CD4-positive, alpha-beta T cell treated with Interleukin-6 for 4 hours (primary cell): ENCODE measurements at places on chromosomes 4 and X.

GRCh38 chr4:37649268-37649667 is 36.9 kb downstream of the RELL1 start:
- no peak for DNase-seq

DNA sequence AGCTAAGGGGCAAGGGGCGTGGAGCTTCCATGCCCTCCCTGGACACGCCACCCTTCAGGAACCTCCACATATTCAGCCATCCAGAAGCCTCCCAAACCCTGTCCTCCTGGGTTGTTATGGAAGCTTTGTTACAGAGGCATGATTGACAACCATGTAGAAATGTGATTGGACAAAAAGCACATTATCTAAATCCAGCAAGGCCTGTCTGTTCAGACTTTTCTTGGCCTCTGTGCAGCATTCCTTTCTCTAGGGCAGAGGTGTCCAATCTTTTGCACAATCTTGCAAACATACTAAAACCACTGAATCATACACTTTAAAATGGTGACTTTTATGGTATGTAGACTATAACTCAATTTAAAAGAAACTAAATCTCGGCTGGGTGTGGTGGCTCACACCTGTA is 12.7 kb downstream of the STEEP1 start:
- no peak for DNase-seq

GRCh38 chr4:99144587-99144986 is 490 bp upstream of the ADH4 start:
- DNase-seq = no peak

GRCh38 chrX:1358793-1359476 is 22.4 kb downstream of the IL3RA start:
- no peak for DNase-seq

DNA sequence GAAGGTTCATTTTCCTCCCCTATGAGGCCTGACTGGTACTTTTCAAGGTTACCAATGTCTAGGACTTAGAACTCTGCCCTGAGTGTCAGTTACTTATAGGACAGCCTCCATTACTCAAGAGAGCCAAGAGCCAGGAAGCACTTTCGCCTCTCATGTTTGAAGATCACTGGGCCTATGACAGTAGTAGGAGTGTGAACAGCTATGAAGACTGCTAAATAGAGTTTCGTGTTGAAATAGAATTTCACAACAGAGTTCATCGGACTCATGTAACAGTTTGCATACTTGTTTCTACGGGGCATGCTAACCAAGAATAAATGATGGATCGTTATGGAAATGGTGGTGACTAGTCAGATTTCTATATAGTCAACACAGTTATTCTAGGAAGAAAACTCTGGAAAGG is 97.8 kb upstream of the GPC4 start:
- no peak for DNase-seq

- no peak for DNase-seq
These were observed 31.3 kb downstream of the TRIML2 start for GRCh38 chr4:188078116-188078515.

DNA sequence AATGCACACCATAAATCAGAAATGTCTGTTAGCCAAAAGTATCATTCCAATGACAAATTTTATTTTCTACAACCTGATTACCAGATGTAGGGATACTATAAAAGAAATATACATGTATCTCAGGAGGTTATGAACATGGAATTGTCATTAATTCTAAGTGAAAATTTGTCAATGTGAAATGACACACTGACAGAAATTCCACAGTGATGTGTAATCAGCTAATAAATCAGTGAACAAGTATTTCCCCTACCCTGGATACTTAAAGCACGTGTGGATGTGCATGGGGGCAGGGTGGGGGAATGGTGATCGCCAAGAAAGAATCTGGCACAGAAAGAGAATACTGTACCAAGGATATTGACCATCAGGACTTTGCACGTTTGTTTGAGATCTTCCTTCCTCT is 123.6 kb downstream of the SH3RF1 start:
- no peak for DNase-seq

DNA sequence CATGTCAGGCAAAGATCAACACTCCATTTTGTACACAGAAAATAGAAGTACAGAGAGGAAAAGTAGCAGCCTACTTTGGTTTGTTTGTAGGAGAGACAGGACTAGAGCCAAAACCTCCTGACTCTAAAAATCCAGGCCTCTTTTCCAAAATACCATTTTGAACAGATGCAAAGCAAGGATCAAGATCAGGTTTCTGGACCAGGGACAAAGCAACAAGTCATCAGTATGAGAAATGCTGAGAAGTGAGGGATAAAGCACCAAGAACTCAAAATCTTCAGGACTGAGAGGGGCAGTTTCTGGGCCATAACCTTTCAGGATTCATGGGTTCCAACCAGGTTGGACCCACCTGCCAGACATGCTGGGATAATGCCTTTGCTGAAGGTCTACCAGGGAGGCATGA is 36.6 kb upstream of the MBTPS2 start:
- no peak for DNase-seq

DNA sequence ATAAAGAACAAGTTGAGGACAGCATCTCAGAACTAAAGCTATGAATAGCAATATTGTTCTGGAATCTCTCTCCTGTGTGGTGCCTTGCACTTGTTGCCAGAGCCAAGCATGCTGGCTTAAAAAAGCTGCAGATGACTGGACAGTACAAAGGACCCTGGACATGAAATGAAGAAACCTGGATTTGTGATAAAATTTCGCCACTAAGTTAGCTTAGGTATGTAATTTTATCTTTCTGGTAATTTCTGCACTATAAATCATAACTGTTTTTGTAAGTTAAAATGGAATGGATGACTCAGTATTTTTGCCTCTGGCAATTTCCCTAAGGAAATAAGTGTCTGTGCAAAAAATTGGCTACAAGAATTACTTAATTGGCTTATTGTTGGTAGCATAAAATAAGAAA is 317.2 kb downstream of the CAMK2D start:
- no peak for DNase-seq

DNA sequence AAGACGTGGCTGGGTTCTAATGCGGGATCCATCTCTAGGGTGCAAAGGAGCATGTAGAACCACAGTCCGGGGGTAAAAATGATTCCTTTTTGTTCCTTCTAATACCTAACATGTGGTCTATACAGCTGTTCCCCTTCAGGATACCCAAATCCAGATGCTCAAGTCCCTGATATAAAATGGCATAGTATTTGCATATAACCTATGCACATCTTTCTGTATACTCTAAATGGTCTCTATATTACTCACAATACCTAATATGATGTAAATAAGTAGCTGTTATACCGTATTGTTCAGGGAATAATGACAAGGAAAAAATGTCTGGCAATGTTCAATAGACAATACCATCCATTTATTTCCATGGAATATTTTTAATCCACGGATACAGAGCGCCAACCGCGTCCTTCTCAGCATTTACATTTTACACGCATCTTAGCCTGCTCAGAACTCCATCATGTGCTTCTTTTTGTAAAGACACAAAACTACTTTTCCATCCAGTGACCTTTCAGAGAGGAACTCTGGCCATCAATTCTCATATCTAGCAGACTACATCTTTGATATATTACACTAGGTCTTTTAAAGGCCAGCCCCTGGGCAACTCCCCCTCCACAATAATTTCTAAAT is 31.9 kb downstream of the ACSL1 start:
- no peak for DNase-seq

- DNase-seq = no peak
These were observed 103.5 kb upstream of the BOD1L1 start for GRCh38 chr4:13731019-13731418.

GRCh38 chr4:114911111-114911510 is 202.3 kb downstream of the NDST4 start:
- DNase-seq = no peak

GRCh38 chrX:69090022-69090421 is 75.2 kb downstream of the PJA1 start:
- DNase-seq = no peak

GRCh38 chrX:149455934-149456333 is 49.2 kb downstream of the IDS start:
- no peak for DNase-seq

DNA sequence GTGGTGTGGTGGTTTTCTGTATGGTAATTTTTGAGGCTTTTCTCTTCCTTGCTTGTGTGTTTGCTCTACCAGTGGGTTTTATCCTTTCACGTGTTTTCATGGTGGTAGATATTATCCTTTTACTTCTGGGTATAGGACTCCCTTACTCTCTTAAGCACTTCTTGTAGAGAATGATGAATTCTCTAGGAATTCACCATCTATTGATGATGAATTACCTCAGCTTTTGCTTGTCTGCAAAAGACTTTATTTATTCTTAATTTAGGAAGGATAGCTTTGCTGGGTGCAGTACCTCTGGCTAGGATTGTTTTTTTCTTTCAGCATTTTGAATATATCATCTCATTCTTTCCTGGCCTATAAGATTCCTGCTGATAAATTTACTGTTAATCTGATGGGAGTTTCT is 415.3 kb downstream of the PDGFC start:
- DNase-seq = no peak

DNA sequence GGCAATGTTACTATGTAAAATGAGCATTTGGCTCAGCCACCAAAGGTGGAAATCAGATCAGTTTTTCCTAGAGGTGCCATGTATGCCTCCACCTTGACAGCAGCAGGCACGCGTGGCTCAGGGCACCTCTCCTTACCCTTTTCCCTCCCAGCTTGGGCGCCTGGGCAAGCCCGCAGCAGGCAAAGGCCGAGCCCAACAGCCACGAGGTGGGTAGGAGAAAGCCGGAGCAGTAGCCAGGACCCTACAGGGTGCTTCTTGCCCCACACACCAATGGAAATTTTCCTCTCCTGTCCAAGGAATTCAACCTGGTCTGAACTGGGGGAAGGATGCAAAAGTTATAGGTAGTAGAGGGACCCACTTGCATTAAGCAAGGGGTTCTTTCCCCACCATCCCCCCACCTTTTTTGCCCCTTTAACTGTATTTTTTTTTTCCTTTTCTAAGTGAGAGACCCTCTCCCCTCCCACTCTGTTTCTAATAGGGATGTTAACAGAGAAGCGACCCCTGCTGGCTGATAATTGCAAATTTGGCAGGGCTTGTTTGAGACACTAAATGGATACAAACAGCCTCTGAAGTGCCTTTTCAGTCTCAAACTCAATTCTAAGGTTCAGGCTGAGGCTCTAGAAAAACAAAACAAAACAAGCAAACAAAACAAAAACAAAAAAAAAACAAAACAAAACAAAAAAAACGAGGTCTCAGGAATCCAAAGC is 895.1 kb downstream of the PCDH18 start:
- DNase-seq = no peak

- no peak for DNase-seq
These were observed 155.1 kb downstream of the SHROOM3 start for GRCh38 chr4:76589872-76590797.

- DNase-seq = no peak
These were observed 18.4 kb downstream of the SMARCA5 start for GRCh38 chr4:143531788-143532491.

DNA sequence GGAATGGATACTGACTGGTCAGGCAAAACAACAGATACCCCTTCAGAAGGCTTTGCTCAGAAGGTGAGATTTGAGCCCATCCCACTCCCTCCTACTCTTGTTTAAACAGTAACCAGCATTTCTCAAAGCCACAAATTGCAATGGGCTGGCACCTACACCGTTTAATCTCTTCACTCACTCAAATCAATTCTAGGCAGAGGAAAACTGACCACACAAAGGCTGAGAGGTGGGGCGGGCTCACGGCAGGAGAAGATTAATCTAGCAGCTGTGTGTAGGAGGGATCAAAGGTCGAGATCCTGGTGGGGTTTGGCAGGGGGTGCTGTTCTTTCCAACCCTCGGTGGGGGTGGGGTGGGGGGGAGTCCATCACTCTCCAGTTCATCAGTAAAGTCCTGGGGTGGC is 622.4 kb downstream of the BCOR start:
- no peak for DNase-seq
